ENCODE measurements at places on chromosomes 4 and X.

- no peak for DNase-seq
Measured at GRCh38 chr4:6857009-6857882, 52.4 kb upstream of the TBC1D14 start.

DNA sequence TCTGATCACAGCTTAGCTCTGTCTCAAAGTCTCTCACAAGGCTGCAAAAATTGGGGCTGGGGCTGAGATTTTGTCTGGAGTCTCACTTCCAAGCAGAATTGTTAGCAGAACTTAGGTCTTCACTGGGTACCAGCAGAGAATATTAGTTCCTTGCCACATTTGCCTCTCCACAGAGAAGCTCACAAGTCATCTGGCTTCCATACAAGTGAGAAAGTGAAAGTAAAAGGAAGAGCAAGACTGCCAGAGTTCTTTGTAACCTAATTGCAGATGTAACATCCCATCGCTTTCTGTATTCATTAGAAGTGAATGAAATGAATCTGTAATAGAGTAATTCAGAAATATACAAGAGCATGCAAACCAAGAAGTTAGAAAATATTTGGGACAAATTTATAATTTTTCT, 624.1 kb upstream of the GNPDA2 start:
- DNase-seq = peak; percentile 2

GRCh38 chrX:32874839-32875238, 336.5 kb downstream of the DMD start:
- no peak for DNase-seq

GRCh38 chr4:71304289-71304850, 34.5 kb upstream of the SLC4A4 start:
- no peak for DNase-seq

GRCh38 chr4:90118527-90119195, 8.5 kb upstream of the CCSER1 start:
- no peak for DNase-seq

- DNase-seq = no peak
Measured at GRCh38 chr4:162350331-162350730, 186.5 kb upstream of the FSTL5 start.

- DNase-seq = peak; percentile 71
Measured at GRCh38 chr4:1512738-1513660, 106.8 kb upstream of the NKX1-1 start.

DNA sequence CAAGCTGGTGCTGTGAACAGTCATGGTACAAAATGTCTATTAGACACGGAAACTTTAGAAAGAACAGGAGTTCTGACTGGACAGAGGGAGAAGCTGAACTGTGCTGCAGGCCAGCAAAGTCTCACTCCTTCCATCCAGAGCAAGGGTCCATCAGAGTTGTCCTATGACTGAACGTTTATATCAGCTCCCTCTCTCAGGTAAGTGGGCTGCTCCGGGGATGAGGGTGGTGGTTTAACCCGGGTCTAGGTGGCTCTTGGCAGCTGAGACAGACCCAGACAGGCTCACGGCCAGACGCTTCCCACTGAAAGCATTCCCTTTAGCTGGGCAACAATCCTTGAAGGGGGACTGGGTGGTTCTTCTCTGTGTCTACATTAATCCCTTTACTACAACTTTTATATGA, 385.0 kb upstream of the SMIM31 start:
- no peak for DNase-seq

GRCh38 chrX:36856849-36857248, 151.3 kb upstream of the FAM47C start:
- DNase-seq = peak; percentile 2

- no peak for DNase-seq
Measured at GRCh38 chr4:52822583-52822971, 39.5 kb upstream of the RASL11B start.

DNA sequence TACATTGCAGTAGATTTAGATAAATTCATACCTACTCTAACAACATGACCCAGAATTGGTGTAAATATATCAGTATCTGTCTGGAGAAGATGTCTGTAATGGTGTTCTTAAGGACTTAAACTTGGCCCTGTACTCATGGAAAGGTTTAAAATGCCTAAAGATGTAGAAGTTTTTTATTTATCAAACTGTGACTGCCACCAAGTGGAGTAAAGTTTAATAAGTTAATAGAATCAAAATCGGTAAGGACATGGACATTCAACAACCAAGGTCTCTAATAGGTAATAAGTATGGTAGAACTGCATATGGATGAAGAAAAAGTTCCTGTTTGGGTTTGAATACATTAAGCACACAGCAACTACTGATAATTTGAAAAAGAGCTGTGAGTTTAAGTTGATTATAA, 474.0 kb upstream of the NDST3 start:
- DNase-seq = peak; percentile 5

GRCh38 chr4:65242156-65242846, 428.0 kb downstream of the EPHA5 start:
- no peak for DNase-seq

DNA sequence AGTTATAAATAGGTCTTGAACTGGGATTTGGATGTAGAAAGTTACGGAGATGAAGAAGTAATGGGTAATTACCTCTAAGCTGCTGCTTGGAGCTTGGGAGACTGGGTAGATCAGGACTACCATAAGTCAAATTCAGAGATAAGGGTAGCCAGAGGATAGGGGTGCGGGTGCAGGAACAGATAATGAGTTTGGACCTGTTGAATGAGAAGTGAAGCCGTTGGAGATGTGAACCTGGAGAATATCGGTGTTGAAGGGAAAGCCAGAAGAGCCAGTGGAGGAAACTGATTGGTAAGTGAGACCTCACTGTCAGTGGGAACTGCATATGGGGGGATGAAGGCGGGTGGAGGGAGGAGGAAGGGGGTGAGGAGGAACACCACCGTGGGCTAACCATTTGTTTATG, 618 bp upstream of the FOXO4 start:
- DNase-seq = peak; percentile 52

DNA sequence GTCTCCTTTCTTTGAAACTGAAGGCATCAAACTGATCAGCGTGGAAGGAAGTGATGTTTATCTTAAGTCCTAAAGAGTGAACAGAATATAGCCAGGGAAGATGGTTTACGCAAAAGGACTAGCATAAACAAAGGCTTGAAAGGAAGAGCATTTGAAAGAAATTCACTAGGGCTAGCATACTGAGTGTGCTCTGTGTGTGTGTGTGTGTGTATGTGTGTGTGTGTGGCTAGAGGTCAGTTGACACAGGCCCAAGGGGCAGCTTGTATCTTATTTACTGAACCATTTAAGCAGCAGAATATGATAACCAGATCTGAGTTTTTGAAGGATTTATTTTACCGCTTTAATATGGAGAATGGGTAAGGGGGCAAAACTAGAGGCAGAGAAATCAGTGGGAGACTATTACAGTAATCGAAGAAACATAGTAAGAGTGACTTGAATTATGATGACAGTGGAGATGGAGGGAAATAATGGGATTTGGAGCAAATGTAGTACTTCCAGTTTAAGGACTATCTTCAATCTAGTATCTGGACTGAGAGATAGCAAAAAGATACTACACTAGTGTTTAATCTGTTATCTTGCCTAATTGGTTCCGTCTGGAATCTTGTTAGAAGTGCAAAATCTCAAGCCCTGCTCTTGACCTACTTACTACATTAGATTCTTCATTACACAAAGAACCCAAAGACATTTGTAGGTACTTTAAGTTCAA, 36.9 kb downstream of the CEP44 start:
- DNase-seq = peak; percentile 50

GRCh38 chr4:88215351-88215750, 56.9 kb upstream of the ABCG2 start:
- no peak for DNase-seq

- no peak for DNase-seq
Measured at GRCh38 chr4:152724494-152724893, 44.7 kb upstream of the TMEM154 start.

DNA sequence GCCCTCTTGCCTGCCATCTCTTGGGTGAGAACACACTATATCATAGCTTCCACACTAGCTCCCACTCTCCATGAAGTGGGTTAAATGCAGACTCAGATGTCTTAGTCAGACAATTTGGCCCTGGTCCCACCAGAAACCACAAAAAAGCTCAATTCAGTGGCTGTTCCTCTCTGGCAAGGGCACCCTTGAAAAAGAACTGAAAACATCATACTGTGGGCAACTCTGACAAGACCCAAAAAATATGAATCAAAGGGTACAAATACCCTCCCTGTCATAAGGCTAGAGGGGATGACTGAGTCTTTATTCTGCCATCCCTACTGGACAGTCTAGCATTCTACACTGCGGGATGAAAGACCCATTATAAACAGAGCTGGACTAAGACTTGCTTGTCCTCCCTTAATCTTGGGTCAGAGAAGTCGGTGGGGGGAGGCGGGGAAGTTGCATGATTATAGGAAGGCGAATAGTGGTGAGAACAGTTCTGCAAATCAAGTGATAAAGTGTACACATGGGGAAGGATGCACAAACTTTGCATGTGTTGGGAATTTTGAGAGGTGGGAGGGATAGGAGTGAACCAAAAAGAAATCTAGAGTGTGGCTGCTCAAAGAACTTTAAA, 172.1 kb downstream of the OPHN1 start:
- DNase-seq = peak; percentile 41

- DNase-seq = peak; percentile 3
Measured at GRCh38 chrX:67545036-67545821, 1.4 kb downstream of the AR start.

DNA sequence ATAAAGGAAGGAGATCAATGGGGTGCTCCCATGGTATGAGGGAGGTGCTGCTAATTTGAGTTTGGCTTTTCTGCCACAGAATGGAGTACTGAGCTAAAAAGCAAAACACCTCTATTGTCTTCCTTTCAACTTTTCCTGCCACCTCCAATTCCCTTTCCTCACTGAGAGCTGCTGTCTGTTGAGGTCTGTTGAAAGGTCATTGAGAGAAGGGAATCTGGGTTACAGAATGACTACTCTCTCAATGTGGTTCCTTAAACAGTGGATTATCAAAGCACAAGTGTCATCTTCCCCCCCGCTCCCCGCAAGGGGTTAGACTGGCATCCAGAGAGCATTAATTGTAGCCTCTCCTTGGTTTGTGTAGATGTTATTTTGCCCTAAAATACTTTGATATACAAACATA, 10.7 kb downstream of the USP9X start:
- no peak for DNase-seq

- DNase-seq = peak; percentile 22
Measured at GRCh38 chr4:186628058-186628711, 72.8 kb upstream of the MTNR1A start.

DNA sequence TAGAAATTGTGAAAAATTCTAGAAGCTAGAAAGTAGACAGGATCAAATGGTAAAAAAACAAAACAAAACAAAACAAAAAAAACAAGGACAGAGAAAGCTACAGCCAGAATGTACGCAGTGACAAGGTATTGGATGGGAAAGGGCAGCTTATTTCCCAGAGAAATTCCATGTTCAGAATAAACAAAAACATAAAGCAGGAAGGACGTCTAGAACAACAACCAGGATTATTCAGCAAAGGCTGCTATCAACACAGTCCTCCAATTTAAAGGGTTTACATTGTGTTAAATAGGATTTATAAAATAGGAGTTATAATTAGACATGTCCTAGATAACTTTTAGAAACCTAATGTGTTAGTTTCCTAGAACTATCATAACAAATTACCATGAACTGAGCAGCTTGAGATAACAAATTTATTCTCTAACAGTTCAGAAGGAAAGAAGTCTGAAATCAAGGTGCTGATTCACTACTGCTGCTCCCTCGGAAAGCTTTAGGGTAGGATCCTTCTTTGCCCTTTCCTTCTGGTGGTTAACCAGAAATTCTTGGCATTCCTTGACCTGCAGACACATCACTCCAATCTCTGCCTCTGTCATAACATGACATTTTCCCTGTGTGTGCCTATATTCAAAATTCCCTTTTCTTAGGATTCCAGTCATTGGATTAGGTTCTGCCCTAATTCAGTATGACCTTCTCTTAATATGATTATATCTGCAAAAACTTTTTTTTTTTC, 175.6 kb downstream of the SNCA start:
- DNase-seq = no peak

GRCh38 chr4:138310498-138310897, 68.3 kb upstream of the SLC7A11 start:
- DNase-seq = no peak

GRCh38 chrX:139691843-139692505, 16.0 kb downstream of the MCF2 start:
- DNase-seq = no peak

DNA sequence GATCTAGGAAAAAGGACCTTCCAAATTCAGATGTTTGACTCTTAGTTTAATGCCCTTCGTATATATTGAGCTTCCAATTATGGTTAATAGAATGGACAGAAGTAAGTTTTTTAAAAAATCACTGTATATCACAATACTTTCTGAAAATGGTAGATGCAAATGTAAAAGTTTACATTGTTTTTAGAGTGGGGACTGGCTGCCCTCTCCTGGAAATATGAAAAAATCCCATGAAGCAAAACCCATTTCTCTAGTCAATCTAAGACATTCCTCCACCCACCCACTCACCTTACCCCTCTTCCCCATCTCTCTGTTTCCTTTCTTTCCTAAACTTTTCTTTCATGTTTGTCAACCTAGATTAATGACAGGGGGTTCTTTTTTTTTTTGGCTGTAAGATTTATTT, 134.5 kb downstream of the ARHGAP6 start:
- DNase-seq = peak; percentile 34

GRCh38 chr4:14157262-14157661, 529.7 kb upstream of the BOD1L1 start:
- no peak for DNase-seq

- no peak for DNase-seq
Measured at GRCh38 chrX:20227116-20227515, 39.6 kb downstream of the RPS6KA3 start.

DNA sequence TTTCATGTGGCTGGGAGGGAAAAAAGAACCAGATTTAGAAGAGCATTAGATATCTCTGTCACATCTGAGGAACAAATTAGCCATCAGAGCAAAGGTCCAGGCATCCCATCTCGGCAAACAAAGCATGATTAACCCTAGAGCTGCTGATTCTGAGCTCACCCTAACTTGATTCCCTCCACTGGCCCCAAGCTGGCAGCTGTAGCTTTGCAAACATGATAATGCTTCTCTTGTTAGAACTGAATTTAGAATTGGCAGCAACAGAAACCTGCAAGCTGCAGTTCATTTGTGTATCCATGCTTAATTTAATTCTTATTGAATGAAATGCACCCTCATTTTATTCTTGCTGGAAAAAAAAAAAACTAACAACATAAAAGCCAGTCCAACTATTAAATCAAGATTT, 289.2 kb downstream of the IL1RAPL1 start:
- no peak for DNase-seq

GRCh38 chr4:89821612-89822011, 15.3 kb downstream of the SNCA start:
- no peak for DNase-seq

DNA sequence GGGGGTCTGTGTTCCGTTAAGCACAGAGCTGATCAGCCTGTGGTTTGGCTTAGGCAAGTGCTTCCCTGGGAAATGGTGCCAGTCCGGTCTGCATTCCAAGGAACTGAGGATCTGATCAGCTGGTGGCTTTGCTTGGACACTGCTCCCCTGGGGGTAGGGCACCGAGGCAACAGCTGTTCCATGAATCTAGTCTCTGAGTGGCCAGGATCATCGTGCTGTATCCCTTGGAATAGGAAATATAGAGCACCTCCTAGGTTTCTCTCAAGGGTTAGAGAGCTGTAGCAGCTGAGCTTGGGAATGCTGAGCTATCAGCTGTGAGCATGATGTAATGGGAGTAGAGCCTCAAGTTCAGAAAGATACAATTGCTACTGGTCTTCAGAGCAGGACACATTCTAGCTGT, 863.9 kb downstream of the RAPGEF2 start:
- DNase-seq = no peak

Data from hematopoietic multipotent progenitor cell treated with erythropoietin and hydrocortisone succinate and interleukin-3 and kit ligand, for 6 days (in vitro differentiated cells).